ENCODE measurements at places on chromosomes 13 and 19.

GRCh38 chr19:1668486-1669270 lies 16.3 kb upstream of the TCF3 start:
- peak; percentile 11 for DNase-seq

- no peak for DNase-seq
Observed at GRCh38 chr19:48237057-48237456, 18.7 kb downstream of the CARD8 start.

DNA sequence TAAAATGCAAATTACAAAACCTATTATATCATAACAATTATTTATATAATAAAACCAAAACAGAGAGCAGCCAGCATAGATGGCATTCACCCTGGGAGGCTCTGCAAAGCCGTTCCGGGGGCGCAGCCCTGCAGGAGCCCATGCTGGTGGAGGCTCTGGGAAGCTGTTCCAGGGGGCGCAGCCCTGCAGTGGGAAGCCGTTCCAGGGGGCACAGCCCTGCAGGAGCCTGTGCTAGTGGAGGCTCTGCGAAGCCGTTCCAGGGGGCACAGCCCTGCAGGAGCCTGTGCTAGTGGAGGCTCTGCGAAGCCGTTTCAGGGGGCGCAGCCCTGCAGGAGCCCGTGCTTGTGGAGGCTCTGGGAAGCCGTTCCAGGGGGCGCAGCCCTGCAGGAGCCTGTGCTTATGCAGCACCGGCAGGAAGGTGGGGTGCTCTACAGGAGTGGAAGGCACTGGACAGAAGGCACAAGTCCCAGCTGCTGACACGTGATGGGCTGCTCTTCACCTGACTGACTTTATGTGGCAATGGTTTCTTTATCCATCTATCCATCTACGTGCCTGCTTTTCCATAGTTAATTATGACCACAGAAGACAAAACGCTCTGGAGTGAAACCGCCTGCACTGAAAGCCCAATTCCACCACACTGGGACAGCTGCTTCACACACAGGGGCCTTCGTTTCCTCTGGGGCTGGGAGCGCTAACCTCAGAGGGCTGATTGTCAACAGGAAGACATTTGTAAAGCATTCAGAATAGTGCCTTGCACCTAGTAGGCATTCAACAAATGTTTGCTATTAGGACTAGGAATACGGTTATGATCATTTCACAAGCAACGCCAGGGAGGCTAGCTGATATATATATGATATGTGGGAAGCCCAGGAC lies 23.7 kb downstream of the PCID2 start:
- no peak for DNase-seq

GRCh38 chr13:48592688-48593049 lies 59.8 kb upstream of the RCBTB2 start:
- no peak for DNase-seq

- peak; percentile 64 for DNase-seq
Observed at GRCh38 chr13:20195801-20196200, 3.1 kb upstream of the GJB2 start.

- DNase-seq = no peak
Observed at GRCh38 chr19:38977445-38978325, 2.1 kb upstream of the FBXO17 start.

GRCh38 chr19:41638641-41639081 lies 11.8 kb upstream of the CEACAM4 start:
- DNase-seq = peak; percentile 29

DNA sequence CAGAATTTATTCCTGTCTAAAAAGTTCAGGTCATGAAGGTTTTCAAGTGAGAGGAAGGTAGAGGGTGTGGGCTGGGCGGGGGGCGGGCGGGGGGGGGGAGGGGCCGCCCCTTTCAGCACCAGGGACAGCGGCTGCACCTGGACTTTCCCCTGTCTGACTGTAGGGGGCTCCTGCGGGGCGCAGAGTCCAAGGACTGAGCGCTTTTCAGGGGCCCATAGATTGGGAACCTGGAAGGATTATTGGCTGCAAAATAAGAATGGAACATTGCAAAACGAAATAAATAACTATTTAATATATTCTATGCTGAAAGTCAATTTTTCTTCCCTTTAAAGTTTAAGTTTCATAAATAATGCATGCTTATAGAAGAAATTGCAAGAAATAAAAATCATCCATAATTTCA lies 8.9 kb upstream of the CYP4F3 start:
- DNase-seq = no peak

GRCh38 chr19:22137791-22138190 lies 59.0 kb downstream of the ZNF676 start:
- no peak for DNase-seq

- DNase-seq = no peak
Observed at GRCh38 chr19:10226021-10226375, 5.1 kb downstream of the S1PR2 start.

DNA sequence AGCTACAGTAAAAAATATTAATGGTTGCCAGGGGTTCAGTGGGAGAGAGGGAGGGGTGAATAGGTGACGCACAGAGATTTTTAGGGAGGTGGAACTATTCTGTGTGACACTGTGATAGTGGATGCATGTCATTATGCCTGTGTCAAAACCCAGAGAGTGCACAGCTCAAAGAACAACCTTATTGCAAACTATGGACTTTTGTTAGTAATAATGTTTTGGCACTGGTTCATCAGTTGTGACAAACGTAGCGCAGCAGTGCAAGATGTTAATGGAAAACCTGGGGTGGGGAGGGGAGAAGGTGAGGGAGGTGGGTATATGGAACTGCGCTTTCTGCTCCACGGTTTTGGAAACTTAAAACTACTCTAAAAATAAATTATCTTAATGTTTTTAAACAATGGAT lies 134.6 kb upstream of the RFC3 start:
- DNase-seq = no peak

DNA sequence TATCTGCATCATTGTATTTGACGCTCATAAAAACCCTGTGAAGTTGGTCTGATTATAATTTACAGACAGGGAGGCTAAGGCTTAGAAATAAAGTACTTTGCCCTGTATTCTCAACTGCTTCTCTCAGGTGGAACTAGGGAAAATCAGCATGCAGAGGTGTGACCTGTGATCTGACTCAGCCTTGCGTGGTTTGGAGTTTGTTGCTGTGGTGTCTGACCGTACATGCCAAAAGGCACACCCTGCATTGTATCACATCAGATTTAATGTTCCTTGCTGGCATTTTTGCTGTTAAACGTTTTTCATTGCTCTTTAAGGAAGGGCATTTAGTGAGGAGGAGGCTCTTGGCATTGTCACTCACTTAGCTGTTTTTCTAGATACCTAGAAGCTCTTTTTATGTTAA lies 58.8 kb upstream of the C1QTNF9B start:
- DNase-seq = no peak

DNA sequence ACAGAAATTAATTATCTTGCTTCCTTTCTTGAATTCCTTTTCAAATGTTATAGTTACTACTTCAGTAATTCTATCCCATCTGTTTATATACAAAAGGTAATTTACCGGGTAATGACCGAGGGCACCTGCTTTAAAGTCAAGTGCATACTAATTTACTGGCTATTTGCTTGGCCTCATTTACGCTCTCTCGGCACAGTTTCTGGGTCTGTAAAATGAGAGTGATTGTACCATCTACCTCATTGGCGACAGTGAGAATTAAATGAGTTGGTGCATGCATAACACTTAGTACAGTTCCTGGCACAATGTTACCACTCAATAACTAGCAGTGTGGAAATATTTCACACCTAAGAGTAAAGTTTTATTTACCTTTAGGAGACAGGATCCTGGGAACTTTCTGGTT lies 111.6 kb downstream of the GGACT start:
- no peak for DNase-seq

DNA sequence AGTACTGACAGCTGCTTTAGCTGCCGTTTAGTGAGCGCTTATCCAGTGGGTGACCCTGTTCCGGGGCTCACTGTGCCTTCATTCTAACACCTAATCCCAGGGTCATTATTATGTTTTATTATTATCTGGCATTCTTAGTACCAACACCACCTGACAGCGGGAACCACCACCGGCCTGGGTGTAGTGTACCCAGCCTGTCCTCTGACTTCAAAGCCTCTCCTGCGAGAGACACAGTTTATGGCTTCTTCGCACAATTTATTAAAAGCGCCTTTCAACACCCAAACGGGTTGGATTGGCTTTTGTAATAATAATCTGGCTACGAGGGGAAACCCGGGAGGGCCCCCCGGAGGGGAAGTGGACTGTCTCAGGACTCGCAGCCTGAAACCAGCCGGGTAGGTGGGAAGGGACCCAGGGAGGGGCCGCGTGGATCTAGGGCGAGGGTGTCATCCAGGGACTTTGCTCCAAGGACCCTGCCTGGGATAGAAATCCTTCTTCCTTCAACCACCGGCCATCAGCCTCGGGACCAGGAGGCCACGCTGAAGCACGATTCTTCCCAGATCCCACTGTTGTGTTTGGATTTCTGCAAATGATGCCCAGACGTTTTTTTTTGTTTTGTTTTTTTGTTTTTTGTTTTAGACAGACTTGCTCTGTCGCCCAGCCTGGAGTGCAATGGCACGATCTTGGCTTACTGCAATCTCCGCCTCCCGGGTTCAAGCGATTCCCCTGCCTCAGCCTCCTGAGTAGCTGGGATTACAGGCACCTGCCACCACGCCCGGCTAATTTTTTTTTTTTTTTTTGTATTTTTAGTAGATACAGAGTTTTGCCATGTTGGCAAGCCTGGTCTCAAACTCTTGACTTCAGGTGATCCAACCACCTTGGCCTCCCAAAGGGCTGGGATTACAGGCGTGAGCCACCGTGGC lies 1.6 kb upstream of the ZBTB7A start:
- peak; percentile 70 for DNase-seq

DNA sequence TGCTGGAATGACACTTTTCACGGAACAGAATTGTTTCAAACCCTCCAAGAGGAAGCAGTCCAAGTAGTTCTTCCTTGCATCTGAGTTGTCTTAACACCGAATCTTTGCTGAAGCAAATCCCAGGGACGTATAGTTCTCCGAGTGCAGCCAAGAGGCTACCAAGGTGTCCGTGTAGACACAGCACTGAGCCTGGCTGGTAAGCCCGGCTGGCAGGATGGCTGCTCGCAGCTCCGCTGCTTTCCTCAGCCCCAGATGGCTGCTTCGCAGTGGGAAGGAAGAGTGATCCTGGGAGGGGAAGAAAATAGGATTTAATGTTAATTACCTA lies 105.0 kb downstream of the SLC7A1 start:
- no peak for DNase-seq

All from inflammatory macrophage treated with lipopolysaccharide for 1 hour (primary cell).